ENCODE measurements at places on chromosomes 7 and 10.

- no peak for DNase-seq
These were observed 70.3 kb upstream of the RSU1 start for GRCh38 chr10:16887565-16887964.

GRCh38 chr7:99409192-99409572, 413 bp downstream of the BUD31 start:
- no peak for DNase-seq

GRCh38 chr10:118407026-118407425, 64.9 kb upstream of the FAM204A start:
- DNase-seq = no peak

- no peak for DNase-seq
These were observed 10.0 kb downstream of the FOXK1 start for GRCh38 chr7:4692055-4692454.

- no peak for DNase-seq
These were observed 416.4 kb downstream of the AUTS2 start for GRCh38 chr7:70014472-70015177.

DNA sequence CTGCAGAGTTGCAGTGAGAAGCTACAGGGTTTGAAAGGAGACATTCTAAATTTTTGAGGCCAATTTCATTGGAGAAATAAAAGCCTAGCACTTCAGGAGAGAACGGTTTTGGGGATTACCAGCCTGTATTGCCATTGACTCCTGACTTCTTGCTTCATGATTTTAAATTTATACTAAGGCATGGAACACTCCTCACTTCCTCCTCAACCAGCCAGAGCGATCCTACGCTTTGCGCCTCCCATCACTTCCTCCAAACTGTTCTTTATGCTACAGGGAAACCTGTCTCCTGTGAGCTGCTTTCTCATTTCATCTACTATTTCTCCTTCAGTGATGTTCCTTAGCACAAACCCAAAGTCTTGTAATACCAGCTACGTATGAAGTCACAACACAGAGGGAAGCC, 495.1 kb downstream of the SUGCT start:
- no peak for DNase-seq

DNA sequence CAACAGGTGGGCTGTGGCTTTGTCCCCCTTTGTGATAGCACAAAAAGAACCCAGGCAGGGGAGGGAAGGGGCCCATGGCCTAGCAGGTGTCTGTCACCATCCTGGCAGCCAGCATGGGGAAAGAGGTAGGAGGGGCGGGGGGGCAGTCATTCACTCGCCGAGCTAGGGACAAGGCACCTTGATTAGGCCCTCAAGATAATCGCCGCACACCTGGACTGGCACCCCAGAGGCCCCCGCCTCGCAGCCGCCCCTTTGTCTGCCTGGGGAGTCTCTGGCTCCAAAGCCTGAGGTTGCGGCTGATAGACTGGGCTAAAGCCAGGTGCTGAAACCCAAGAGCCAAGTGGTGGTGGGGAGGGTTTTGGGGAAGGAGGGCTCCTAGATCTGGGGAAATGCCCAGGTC, 151.2 kb upstream of the PCBD1 start:
- DNase-seq = no peak

DNA sequence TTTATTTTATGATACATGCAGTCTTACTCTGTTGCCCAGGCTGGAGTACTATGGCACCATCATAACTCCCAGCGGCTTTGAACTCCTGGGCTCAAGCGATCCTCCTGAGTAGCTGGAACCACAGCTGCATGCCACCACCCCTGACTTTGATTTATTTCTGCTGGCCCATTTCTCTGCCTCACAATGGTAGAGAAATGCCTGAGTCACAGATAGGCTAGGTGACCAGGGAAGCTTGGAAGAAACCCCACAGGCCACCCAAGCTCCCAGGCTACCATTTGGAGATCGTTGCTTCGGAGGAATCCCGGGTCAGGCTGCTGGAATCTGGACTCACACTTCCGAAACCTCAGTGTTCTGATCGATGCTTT, 17.4 kb upstream of the BAIAP2L1 start:
- no peak for DNase-seq

GRCh38 chr10:132439424-132440163, 42.6 kb downstream of the PWWP2B start:
- no peak for DNase-seq

DNA sequence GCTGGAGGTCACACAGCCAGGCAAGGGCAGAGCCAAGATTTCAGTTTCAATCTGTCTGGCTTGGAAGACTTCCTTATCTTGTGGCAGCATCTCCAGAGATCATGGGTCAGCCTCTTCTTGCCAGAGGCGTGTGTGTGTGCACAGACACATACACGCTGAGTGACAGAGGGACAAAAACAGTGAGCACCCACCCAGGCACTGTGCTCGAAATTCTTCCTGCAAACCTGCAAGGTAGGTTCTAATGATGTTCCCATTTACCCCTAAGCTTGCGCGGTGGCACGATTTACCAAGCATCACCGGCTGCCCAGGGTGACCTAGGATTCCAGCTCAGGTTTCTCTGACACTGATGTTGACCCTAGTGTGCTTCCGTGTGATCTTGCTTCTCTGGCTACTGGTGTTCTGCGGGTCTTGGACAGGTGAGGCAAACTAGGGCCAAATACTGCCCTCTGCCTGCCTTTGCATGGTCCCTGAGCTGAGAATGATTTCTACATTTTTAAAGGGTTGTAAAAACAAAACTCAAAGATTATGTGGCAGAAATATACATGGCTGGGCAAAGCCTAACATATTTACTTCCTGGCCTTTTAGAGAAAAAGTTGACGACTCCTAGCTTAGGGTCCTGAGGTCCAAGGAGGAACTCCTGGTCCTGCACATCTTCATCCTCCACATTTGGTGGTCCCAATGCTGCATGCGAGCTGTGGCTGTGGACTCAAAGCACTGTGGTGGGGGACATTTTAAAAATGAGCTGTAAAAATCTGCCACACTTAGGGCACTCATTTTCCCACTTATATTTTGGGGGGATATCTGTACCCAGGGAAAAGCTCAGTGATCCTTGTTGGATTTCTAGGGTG, 268.5 kb downstream of the RPS24 start:
- DNase-seq = no peak

- no peak for DNase-seq
These were observed 74.3 kb upstream of the ASAH2 start for GRCh38 chr10:50325449-50326171.

GRCh38 chr10:61112771-61113170, 168.8 kb upstream of the RHOBTB1 start:
- DNase-seq = no peak

GRCh38 chr7:74006451-74007241, 21.3 kb upstream of the ELN start:
- DNase-seq = no peak

GRCh38 chr7:18529239-18529638, 33.7 kb downstream of the HDAC9 start:
- no peak for DNase-seq

- no peak for DNase-seq
These were observed 112.2 kb upstream of the HGF start for GRCh38 chr7:81882086-81882485.

Data from SHP77 treated with DMSO at 0.1 percent for 48 hours (cell line).